ENCODE measurements at places on chromosomes 5 and 9. TPM values are rescaled to one million over a fixed set of nuclear protein-coding genes. Genes with fewer than 3 reads are reported as not detected.

LCN2 gene
- not detected for total RNA-seq

MED7 gene
- total RNA-seq = 9.9 TPM

MAST4 gene
- 1.8 TPM for total RNA-seq

HAND1 gene
- total RNA-seq = 0.14 TPM

DPYSL3 gene
- total RNA-seq = 147 TPM

Data from placental pericyte (primary cell).